ENCODE measurements at places on chromosomes 16 and 17.

DNA sequence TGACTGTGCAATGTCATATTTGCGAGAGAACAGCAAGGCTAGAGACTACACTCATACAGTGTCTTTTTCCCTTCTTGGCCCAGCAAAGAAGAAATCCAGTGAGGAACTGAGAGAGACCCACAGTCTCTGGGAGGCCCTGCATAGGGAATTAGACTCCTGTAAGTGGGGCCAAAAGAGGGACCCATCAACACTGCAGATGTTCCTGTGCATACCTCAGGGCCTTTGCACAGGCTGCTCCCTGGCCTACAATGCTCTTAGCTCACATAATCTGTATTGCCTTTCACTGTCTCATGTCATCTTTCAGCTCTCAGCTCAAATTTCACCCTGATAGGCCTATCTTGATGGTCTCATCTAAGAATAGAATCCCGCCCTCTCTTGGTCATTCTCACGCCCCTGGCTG, 9.2 kb downstream of the SYCE1L start:
- no peak for DNase-seq

DNA sequence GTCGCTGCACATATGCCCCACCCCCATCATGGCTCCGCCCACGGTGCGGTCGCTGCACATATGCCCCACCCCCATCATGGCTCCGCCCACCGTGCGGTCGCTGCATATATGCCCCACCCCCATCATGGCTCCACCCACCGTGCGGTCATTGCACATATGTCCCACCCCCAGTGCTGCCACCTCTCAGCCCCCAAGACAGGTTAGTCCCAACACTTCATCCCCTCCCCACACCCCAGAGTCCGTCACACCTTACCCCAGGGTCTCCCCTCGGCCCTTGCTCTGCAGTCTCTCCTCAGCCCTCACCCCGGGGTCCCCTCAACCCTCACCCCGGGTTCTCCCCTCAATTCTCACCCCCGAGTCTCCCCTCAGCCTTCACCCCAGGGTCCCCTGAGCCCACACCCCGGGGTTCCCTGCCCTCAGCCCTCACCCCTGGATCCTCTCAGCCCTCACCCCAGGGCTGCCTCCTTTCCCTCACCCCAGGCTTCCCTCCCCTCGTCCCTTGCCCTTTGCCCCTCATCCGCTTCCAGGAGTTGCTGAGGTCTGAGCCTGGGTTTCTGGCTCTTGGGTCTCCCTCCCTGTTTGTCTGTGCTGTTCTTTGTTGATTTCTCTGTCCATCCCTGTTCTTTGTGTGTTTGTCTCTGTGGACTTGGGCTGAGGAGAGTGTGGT, 25.6 kb downstream of the TPSG1 start:
- no peak for DNase-seq

- DNase-seq: no peak
Measured at GRCh38 chr17:77491921-77492445, 351.2 kb downstream of the SEC14L1 start.

DNA sequence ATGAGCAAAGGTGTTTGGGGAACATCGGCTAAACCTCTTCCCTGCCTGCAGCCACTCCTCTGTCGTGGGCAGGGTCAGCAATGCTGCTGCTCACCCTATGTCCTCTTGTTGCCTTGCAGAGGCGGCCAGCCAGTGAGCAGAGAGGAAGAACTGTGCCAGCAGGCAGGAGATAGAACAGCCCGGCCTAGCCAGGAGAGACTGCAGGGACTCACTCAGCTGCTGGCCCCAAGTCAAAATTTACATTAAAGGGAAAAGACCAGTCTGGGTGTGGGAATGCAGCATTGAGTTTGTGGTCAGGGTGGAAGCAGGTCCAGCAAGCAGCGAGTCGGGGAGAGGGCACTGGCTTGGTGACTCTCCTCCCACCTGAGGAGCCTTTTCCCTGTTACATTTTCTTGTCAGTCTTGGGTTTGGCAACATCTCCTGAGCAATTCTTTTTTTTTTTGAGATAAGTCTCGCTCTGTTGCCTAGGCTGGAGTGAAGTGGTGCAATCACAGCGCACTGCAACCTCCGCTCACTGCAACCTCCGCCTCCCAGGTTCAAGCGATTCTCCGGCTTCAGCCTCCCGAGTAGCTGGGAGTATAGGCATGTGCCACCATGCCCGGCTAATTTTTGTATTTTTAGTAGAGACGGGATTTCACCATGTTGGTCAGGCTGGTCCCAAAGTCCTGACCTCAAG, 22.7 kb downstream of the LIG3 start:
- no peak for DNase-seq

DNA sequence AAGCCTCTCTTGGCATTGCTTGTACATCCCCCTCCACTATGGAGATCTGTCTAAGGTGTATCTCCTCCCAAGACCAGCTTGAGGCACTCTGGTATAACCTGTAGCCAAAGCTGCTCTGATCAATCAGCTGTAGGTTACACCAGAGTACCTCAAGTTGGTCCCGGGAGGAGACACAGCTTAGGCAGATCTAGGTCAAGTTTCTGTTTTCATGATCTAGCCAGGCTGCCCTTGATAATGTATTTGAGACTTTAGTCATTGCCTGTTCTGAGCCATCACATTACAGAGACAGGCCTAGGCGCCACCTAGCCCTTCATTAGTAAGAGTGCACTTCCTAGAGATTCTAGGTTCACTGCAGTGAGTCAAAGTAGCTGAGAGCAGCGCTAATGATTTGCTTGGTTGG, 31.4 kb downstream of the ASGR1 start:
- DNase-seq: no peak

- no peak for DNase-seq
Measured at GRCh38 chr16:86755571-86756006, 177.2 kb downstream of the FOXL1 start.

GRCh38 chr17:6505425-6506142, 50.8 kb downstream of the PITPNM3 start:
- no peak for DNase-seq

- no peak for DNase-seq
Measured at GRCh38 chr17:2028234-2028614, 1.7 kb upstream of the DPH1 start.

DNA sequence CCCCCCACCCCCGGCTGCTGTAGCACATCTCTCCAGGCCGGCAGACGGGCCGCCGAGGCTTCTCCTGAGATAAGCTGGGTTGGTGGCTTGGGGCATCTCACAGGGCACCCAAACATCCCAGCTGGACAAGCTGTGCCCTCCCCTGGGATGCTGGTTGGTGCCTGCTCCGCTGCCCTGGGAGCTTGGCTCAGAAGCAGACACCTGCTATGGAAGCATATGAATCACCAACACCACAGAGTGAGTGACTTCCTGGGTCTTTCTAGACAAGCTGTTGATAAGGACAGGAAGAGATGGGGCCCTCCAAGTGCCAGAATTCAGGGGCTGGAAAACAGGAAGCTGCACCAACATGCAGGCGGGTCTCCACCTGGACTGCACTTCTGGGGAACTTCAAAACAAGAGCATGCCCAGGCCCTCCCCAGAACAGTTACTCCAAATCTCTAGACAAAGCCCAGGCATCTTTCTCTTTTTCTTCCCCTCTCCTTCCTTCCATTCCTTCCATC, 13.7 kb downstream of the C16orf95 start:
- no peak for DNase-seq

DNA sequence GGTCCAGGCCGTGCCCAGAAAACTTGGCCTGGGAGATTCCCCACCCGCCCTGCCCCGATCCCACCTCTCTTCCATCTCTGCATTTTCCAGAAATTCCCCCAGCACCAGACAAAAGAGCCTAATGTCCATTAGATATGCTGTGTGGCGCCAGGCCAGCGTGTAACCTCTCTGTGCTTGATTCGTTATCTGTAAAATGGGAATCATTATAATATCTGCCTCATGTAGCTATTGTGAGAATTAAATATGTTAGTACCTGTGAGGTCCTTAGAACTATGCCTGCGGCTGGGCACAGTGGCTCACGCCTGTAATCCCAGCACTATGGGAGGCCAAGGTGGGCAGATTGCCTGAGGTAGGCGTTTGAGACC, 33.6 kb upstream of the IL21R start:
- no peak for DNase-seq

DNA sequence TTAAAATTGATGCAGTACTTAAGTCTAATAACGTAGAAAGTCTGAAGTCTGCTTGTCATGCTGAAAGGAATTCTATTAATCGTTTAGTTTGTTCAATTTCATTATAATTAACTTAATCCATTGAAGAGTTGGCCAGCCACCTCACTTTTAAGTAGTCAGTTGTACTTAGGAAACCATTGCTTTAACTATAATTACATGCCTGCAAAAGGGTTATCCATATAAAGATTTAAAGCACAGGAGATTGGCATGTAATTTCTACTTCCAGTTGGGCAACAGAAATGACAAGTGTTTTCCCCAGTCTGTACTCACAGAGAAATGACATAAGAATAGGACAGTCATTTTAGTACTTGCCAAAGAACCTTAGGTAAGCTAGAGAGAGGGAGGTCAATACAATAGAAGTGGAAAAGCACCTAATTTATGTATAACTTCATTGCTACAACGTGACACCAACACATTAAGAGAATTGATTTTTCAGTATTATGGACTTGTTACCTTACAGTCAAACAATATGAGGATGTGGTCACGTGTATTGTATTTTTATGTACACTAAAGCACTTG, 3.7 kb upstream of the USP32 start:
- DNase-seq: no peak

GRCh38 chr17:15740570-15741120, 8.6 kb downstream of the TBC1D26 start:
- DNase-seq: no peak

- DNase-seq: peak; percentile 15
Measured at GRCh38 chr17:3827124-3827773, 18.8 kb downstream of the NCBP3 start.

DNA sequence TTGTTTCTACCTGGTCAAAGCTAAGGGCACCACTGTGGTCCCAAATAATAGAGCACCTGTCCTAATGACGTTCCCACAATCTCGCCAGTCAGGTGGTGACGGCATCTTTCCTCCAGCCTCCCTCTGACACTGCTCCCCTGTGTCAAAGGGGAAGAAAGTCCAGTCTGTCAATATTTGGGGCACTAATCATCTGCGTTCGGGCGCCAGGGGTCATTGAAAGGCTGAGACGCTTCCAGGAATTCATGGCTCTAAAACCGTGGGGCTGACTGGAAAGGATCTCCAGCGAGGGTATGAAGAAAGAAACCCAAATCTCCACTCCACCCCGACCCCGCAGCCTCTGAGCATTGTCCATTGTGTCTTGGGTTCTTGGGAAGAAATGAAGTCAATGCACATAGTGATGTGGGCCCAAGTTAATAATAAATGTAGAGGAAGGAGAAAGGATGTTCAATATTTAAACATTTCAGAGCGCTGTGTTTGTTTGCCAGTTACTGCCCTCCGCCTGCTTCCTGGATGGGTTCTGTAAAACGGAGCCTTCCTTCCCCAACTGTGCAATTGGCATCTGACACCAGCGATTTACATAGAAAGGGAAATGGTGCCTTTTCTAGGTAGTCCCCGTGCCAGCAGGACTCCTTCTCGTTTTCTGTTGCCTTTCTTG, 103.2 kb downstream of the SOCS1 start:
- DNase-seq: no peak

DNA sequence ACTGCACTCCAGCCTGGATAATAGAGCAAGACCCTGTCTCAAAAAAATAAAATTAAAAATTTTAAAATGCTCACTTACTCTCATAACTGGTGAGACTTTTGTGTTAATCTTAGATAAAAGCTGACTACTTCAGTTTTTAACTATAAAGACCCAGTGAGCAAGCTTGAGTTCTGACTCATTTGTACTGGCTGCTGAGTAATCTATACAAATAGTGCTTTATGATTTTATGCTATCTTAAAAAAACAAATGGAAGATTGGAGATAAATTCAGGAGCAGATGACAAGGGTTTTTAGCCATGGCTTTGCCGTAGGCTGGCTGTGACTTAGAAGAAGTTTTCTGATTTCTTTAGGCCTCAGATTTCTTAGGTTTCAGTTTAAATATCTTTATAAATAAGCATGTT, 30.5 kb downstream of the SNTB2 start:
- no peak for DNase-seq

DNA sequence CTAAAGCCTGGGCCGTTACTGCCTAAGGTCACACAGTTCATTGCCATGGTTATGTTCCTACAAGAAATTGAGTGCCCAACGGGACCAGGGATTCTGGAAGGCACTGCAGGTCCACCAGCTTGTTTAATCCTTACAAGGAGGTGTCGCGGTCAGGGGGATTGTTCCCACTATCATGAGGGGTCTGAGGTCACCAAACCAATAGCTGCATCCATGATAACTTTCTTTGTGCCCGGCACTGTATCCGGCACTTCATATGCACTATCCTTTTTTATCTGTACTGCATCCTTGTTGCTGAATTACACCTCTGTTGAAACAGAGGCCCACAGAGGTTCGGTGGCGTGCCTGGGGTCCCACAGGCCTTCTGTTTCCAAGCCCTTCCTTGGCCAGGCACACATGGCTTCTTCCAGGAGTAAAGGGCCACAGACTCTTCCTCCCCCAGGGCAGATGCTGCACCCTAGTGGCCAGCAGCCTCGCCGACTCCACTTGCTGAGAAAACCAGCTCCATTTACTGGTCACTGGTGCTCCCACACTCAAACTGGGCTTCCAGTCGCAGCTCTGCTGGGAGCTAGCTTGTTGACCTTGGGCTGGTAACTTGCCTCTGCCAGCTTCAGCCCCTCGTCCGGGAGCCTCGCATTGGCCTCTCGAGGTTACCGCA, 82.0 kb upstream of the PLCG2 start:
- no peak for DNase-seq

Measured in NCI-H510A treated with DMSO at 0.1 percent for 48 hours (cell line).